ENCODE measurements at places on chromosomes 2 and 18. TPM values are rescaled to one million over a fixed set of nuclear protein-coding genes. Genes with fewer than 3 reads are reported as not detected.

CTAGE1 gene
- total RNA-seq = under 0.01 TPM

DIPK1C gene
- not detected for total RNA-seq

SCYGR4 gene
- not detected for total RNA-seq

NFATC1 gene
- total RNA-seq = 7.5 TPM

B3GNT7 gene
- total RNA-seq = 0.09 TPM

All from pericardium fibroblast (primary cell).